Brain (organoid and tissue), 16 donors: ENCODE measurements at places on chromosomes 11 and 22.

- DNase-seq = no peak
These were observed 78.6 kb downstream of the ME3 start for GRCh38 chr11:86593833-86594232.

DNA sequence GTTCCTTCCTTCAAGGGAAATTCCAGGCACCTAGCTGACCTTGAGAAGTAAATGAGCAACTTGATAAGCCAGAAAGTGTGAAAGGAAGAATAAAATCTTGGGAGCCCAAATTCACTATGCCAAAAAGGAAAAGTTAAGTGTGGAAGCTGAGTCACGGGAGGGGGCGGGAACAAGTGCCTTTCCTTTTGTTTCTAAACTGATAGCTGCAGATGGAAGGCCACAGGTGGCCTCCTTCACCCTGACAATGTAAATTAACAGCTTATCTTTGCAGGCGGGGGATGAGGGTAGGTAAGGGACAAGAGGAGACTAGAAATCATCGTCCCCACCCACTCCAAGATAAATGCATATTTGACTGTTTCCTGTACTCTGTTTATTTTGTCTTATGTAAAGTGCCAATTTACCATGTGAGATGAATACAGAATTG is 36.4 kb upstream of the TREH start:
- no peak for DNase-seq

GRCh38 chr11:17634776-17635550 is 84.4 kb upstream of the MYOD1 start:
- DNase-seq = no peak

- no peak for DNase-seq
These were observed 43.3 kb downstream of the RAB38 start for GRCh38 chr11:88131764-88132470.

DNA sequence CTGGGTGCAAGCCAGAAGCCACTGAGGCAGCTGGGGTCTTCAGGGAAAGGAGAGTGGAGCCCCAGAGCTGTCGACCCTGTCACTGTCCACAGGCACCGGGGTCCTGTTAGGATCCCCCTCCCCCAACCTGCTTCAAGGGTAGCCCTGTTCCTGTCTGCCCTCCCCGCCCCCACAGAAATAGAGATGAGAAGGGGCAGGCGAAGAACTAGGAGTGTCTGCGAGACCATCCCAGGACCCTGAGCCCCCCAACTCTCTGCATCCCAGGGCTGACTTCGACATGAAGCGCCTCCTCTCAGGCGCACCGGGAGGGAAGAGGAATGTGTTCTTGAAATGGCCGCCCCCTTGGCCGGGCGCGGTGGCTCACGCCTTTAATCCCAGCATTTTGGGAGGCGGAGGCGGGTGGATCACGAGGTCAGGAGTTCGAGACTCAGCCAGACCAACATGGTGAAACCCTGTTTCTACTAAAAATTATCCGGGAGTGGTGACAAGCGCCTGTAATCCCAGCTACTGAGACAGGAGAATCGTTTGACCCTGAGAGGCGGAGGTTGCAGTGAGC is 607 bp upstream of the ZNF70 start:
- peak; percentile 76 for DNase-seq

- no peak for DNase-seq
These were observed 50.9 kb upstream of the CDON start for GRCh38 chr11:126113515-126113957.

DNA sequence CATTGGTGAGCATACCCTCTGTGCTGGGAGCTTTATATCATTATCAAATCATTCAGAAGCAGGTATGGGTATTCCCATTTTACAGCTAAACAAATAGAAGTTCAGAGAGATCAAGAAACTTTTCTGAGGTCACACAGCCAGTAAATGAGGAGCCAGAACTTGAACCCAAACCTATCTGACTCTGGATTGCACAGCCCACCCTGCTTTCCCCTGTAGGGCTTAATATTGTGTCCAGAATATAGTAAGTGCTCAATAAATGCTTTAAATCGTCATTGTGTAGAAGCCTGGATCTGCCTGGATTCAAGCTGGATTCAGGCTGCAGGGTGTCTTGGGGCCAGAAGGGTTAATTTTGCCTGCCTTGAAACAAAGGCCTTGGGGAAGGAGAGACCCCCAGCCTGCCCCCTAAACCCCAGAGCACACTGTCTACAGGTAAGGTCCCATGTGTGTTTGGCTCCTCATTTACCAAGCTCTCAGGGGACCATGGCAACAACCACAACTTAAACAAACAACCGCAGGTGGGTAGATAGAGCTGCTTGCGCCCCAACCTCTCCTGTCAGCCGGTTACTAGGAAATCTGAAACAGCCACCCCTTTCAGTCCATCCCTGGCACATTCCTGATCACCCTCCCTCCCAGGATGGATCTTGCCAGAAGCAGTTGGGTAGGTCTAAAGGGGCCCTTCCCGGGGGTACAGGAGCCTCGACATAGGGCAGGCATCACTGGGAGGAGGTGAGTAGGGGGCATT is 3.0 kb upstream of the SEC14L3 start:
- DNase-seq = no peak

DNA sequence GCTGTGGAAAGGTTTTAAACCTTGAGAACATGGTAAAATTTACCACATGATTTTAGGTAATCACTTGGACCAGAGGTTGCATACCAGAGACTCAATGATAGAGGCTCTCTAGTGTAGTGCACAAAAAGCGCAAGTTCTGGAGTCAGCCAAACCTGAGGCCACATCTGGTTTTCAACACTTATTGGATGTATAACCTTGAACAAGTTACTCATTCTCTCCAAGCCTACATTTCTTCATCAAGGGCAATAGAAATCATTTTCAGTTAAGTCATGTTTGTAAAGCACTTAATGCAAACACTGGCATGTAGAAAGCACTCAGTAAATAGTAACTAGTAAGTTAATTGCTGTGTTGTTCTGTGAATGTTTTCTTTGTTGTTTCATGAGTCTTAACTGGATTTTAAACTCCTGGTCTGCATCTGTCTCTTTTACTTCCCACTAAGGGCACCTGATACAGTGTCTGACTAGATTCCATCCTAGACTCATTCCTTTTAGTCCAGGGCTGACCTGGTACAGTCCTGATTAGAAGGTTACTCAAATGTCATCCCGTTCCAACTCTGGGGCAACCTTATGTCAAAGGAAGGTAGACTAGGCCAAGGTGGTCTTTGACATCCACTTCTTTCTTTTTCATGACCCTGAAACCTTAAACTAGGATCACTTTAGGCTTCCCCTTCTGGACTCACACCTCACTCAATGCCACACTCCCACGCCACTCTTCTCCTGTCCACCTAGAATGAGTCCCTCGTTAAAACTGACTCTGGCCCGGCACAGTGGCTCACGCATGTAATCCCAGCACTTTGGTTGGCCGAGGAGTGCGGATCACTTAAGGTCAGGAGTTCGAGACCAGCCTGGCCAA is 34.5 kb upstream of the EED start:
- DNase-seq = no peak

GRCh38 chr11:123484448-123484847 is 54.4 kb downstream of the GRAMD1B start:
- no peak for DNase-seq

GRCh38 chr11:22666688-22667439 is 453 bp downstream of the GAS2 start:
- peak; percentile 71 for DNase-seq

GRCh38 chr11:68735125-68735524 is 16.2 kb downstream of the TESMIN start:
- no peak for DNase-seq

GRCh38 chr11:12192794-12193514 is 82.6 kb downstream of the MICAL2 start:
- no peak for DNase-seq

- DNase-seq = peak; percentile 89
These were observed 5.2 kb downstream of the USP2 start for GRCh38 chr11:119376197-119376847.

- DNase-seq = no peak
These were observed 26.5 kb upstream of the SOX6 start for GRCh38 chr11:16382638-16383380.

- no peak for DNase-seq
These were observed 34.8 kb downstream of the MYH9 start for GRCh38 chr22:36352803-36353507.

GRCh38 chr22:46846150-46846831 is 83.8 kb downstream of the TBC1D22A start:
- no peak for DNase-seq

DNA sequence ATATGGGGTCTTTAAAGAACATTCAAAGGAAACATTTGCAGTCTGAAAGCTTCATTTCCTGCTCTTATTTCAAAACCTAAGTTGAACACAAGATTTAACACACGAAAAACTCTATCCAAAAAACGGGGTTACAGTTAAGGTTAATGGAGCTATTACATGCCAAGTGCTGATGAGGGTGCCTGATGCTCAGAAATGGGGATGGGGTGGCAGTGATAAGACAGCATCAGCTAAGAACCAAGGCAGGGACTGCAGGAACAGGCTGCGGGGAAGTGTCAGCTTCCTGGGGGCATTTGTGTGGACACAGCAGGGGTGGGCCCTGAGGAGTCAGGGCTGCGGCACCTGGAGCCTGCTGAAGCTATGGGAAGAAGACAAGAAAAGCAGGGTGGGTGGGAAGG is 12.2 kb downstream of the DGCR2 start:
- no peak for DNase-seq

GRCh38 chr11:18071098-18071705 is 25.1 kb upstream of the TPH1 start:
- DNase-seq = no peak

- DNase-seq = no peak
These were observed 12.0 kb upstream of the PHLDA2 start for GRCh38 chr11:2940921-2941821.

DNA sequence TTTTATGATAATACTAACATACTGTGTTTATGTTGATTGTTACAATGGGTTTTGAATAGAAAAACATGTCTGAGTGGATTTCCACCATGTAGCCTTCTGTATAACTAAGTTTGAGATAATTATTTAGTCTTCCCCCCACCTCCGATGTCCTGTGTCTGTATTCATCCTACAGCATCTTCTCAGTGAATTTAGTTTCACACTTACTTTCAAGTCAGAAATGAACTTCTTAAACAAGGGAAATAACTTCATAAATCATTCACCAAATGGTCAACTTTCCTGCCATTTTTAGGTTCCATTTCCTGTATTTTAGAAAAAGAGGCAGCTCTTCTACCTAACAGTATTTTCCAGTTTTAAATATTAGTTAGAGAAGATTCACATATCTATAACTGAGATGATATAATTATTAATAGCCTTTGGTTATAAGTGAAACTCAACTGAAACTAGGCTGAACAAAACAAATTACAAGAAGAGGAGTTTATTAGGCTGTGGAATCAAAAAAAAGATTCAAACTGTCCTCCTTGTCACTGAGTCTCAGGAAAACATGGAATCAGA is 3.5 kb downstream of the OR51B5 start:
- DNase-seq = no peak

GRCh38 chr11:120386774-120387371 is 50.7 kb downstream of the ARHGEF12 start:
- DNase-seq = peak; percentile 11

DNA sequence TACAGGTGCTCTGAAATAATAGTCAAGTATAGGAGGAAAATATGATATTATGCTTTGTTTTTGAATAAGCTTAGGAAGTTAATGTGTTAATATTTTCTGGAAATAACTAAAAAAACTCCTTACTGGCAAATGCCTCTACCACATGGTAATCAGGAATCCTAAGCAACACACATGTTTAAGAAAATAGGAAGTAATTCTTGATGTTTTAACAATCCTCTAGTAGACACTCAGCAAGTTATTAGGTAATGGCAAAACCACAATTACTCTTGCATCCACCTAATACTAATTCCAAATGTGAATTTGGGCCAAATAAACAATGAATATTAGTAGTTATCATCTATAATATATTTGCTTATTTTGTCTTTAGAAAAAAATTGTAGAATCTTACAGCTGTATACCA is 53.6 kb downstream of the SLC35F2 start:
- no peak for DNase-seq

- no peak for DNase-seq
These were observed 24.8 kb upstream of the ADORA2A start for GRCh38 chr22:24402460-24403192.

DNA sequence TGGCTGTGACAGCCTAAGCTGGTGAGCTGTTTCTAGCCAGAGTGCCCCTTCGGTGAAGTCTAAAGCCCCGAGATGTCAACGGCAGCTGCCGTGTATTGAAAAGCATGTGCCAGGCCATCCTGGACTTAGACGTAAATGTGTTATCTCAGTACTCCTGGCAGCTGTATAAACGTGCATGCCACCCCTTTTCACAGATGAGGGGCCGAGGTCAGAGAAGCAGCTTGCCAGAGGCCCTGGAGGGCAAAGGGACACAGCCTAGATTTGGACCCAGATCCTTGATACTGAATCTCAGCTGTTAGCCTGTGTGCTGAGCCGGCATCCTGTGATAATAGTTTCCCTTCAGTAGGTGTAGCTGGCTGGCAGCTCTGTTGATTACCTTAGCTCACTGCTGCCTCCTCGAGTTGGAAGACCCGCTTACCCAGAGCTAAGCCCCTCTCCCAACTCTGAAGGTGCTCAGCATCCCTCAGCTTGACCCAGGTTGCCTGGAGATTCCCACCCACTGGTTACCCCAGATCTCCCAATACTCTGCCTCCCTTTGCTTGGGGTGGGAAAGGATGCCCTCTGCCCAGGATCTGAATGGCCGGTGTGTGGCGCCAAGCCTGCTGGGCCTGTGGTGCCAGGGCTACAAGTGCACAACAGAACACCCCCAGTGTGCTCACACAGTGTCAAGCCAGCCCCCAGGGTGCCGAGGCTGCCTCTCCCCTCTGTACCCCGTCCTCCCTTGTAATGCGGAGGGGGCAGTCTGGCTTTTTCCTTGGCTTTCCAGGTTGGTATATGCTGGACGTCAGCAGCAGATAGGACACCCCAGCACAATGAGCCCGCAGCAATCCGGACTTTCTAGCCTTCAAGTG is 59.8 kb upstream of the WNT7B start:
- peak; percentile 64 for DNase-seq

- peak; percentile 13 for DNase-seq
These were observed 2302.2 kb upstream of the RAG2 start for GRCh38 chr11:38900211-38900610.

- peak; percentile 92 for DNase-seq
These were observed 10.2 kb upstream of the P4HA3 start for GRCh38 chr11:74321487-74322188.
